ENCODE measurements at places on chromosomes 1 and 21.

- DNase-seq = peak; percentile 79
- peaks cover 63% of the 10 kb centered on the region for H3K4me1 ChIP-seq
- peak overlapping the region; percentile 39 for H3K4me3 ChIP-seq
- H3K36me3 ChIP-seq = no peaks in the 10 kb centered on the region
- H3K27me3 ChIP-seq = peaks cover 17% of the 10 kb centered on the region
Observed at GRCh38 chr1:27574871-27575831, 28.8 kb downstream of the AHDC1 start.

- no peaks in the 10 kb centered on the region for H3K36me3 ChIP-seq
- H3K4me1 ChIP-seq = no peaks in the 10 kb centered on the region
- H3K27ac ChIP-seq = no peak overlapping the region
Observed at GRCh38 chr1:79362470-79362869, 355.9 kb upstream of the ADGRL4 start.

GRCh38 chr1:77533660-77534305 lies 148.7 kb downstream of the ZZZ3 start:
- no peak overlapping the region for H3K4me3 ChIP-seq
- no peaks in the 10 kb centered on the region for H3K36me3 ChIP-seq
- peak overlapping the region; percentile 48 for H3K27ac ChIP-seq
- no peaks in the 10 kb centered on the region for H3K27me3 ChIP-seq

DNA sequence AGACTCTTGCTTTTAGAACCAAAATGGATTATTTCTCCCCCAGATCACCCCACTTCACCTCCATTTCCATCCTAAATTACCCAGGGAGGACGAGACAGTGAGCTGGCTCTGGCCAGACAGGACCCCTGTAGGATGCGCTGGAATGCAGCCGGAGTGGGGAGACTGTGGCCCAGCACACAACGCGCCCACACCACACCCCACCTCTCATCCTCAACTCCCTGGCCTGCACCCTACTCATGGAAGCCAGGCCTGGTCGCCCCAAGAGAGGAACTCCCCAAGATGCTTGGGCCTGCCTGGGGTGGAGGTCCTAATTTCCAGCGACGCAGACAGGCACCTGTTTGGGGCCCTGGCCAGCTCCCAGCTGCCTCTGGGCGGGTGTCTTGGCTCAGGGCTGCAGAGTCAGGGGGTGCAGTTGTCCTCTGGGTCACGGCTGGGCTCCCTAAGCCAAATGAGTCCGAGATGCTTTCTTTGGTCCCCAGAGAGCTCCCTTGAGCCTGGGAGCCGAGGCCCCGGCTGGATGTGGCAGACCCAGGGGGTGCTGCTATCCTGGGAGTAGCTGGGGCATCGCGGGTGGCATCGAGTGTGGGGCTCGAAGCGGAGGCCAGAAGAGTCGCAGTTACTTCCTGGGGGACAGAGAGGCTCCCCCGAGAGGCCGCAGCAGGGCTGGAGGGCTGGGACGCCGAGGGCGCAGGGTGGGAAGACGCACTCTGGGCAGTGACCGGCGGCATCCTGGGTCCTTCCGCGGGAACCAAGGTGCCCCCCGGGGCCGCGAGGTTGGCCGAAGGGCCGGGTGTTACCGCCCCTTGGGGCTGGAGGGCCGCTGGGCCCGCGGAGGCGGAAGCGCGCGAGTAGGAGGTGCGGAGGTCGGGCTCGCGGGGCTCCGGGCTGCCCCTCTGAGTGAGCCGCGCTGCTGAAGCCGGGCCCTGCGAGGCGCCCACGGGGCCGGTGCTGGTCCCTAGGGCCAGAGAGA lies 10.4 kb downstream of the CLEC20A start:
- H3K27ac ChIP-seq = no peak overlapping the region
- peaks cover 23% of the 10 kb centered on the region for H3K4me1 ChIP-seq
- peak; percentile 86 for DNase-seq
- H3K36me3 ChIP-seq = no peaks in the 10 kb centered on the region
- peak overlapping the region; percentile 19 for H3K4me3 ChIP-seq

- no peak for DNase-seq
- no peak overlapping the region for H3K27ac ChIP-seq
- H3K36me3 ChIP-seq = no peaks in the 10 kb centered on the region
- peaks cover 14% of the 10 kb centered on the region for H3K4me1 ChIP-seq
- H3K27me3 ChIP-seq = no peaks in the 10 kb centered on the region
- H3K4me3 ChIP-seq = no peak overlapping the region
Observed at GRCh38 chr1:193113258-193113991, 8.2 kb upstream of the GLRX2 start.

- no peaks in the 10 kb centered on the region for H3K27me3 ChIP-seq
- H3K4me3 ChIP-seq = no peak overlapping the region
- no peaks in the 10 kb centered on the region for H3K36me3 ChIP-seq
- no peak overlapping the region for H3K27ac ChIP-seq
Observed at GRCh38 chr1:229716704-229717103, 90.7 kb downstream of the URB2 start.

- no peak overlapping the region for H3K27ac ChIP-seq
- no peak for DNase-seq
- no peaks in the 10 kb centered on the region for H3K36me3 ChIP-seq
- H3K27me3 ChIP-seq = no peaks in the 10 kb centered on the region
- H3K4me3 ChIP-seq = no peak overlapping the region
Observed at GRCh38 chr21:35273333-35273732, 224.2 kb upstream of the RUNX1 start.

GRCh38 chr1:181936269-181936668 lies 125.2 kb downstream of the ZNF648 start:
- no peak overlapping the region for H3K27ac ChIP-seq
- H3K36me3 ChIP-seq = no peaks in the 10 kb centered on the region
- H3K27me3 ChIP-seq = no peaks in the 10 kb centered on the region
- H3K4me1 ChIP-seq = no peaks in the 10 kb centered on the region

DNA sequence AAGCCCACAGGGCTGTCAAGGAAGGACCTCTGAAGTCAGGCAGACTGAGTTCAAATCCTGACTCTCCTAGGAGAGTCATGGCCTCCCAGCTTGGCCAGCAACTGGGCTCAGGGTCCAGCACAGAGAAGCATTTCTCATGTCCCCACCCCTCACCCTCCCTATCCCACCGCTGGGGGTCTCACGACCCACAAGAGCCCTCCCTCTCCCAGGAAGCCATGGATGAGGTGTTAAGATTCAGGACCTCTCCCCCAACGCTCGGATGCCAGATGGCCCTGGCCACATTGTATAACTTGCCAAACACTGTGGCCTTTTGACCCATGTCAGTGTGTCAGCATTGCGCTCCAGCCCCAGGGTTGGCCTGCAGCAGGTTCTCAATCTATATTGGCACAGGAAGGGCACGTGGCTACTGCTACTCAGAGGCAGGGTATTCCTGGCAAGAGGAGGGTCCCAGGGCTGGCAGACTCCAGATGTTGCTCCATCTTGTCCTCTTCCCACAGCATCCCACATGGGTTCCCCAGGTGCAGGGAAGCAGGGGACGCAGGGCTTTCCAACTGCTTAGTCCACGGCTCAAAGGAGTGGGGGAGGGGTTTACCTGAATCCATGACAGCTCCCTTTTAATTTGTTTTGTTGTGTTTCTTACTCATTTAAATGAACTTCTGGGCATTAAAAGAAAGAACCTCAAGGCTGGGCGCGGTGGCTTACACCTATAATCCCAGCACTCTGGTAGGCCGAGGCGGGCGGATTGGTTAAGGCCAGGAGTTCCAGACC lies 10.5 kb downstream of the SLC2A1 start:
- peaks cover 33% of the 10 kb centered on the region for H3K4me1 ChIP-seq
- H3K27me3 ChIP-seq = no peaks in the 10 kb centered on the region
- H3K4me3 ChIP-seq = no peak overlapping the region
- DNase-seq = peak; percentile 49
- no peak overlapping the region for H3K27ac ChIP-seq

DNA sequence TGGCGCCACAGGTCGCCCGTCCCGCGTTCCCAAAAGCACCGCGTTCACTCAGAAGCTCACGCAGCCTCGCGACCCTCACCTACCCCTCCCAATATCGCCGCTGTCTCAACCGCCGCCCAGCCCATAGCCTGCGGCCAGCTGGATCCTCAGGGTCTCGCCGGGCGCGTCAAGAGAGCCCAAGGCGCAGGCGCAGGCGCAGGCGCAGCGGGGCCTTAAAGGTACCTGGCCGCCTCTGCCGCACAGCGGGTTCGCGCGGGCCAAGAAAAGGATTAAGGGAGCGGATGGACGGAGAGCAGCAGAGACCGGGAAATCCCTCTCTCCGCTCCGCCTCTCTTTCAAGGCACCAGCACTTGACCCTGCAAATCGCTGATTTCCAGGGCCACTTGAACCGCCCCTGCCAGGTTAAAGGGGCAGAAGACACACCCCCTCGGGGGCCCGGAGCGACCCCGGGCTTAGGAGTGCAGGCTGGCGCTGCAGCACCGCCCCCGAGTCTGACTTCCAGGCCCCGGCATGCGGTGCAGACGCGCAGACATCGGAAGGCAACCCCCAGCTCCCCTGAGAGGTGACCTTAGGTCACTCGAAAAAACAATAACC lies at the start of gene NBPF20:
TSS of gene NBPF20 (minus strand) at position 168 of the 594 bp plus-strand sequence. CDS start 20,331 bp downstream, outside the sequence.
- H3K4me3 ChIP-seq = peak within 1 kb of the TSS; percentile 56
- no peak within 1 kb of the TSS for H3K27ac ChIP-seq
- H3K36me3 ChIP-seq = no peaks in the 10 kb centered on the region
- DNase-seq = peak; percentile 59
- peaks cover 11% of the 10 kb centered on the region for H3K4me1 ChIP-seq

DNA sequence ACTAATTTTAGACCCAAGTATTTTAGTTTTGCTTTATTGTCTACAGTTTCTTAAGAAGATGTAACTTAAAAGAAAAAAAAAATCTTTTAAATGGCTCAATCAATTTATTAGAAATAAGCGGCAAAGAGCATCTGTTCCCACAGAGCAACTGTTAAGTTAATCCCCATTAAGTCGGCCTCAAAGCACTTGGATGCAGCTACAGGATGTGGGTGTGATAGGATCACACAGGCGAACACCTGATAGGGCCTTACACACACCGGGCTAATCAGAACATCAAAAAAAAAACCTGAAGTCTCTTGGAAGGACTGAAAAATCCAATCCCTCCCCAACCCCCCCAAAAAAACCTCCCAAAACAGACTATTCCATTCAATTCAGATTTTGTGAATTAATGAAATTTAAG lies 23.0 kb downstream of the APP start:
- H3K27me3 ChIP-seq = no peaks in the 10 kb centered on the region
- no peak for DNase-seq
- no peaks in the 10 kb centered on the region for H3K36me3 ChIP-seq
- H3K4me1 ChIP-seq = peaks cover 15% of the 10 kb centered on the region

- H3K36me3 ChIP-seq = no peaks in the 10 kb centered on the region
- no peak overlapping the region for H3K27ac ChIP-seq
- peak; percentile 30 for DNase-seq
Observed at GRCh38 chr1:67639361-67639760, 45.6 kb upstream of the GADD45A start.

- H3K4me3 ChIP-seq = no peak overlapping the region
- no peaks in the 10 kb centered on the region for H3K27me3 ChIP-seq
- H3K4me1 ChIP-seq = no peaks in the 10 kb centered on the region
- H3K27ac ChIP-seq = no peak overlapping the region
Observed at GRCh38 chr21:40379881-40380810, 466.8 kb downstream of the DSCAM start.

GRCh38 chr1:86015375-86015774 lies 141.2 kb downstream of the COL24A1 start:
- H3K27me3 ChIP-seq = no peaks in the 10 kb centered on the region
- no peak for DNase-seq
- no peak overlapping the region for H3K4me3 ChIP-seq
- H3K4me1 ChIP-seq = no peaks in the 10 kb centered on the region

DNA sequence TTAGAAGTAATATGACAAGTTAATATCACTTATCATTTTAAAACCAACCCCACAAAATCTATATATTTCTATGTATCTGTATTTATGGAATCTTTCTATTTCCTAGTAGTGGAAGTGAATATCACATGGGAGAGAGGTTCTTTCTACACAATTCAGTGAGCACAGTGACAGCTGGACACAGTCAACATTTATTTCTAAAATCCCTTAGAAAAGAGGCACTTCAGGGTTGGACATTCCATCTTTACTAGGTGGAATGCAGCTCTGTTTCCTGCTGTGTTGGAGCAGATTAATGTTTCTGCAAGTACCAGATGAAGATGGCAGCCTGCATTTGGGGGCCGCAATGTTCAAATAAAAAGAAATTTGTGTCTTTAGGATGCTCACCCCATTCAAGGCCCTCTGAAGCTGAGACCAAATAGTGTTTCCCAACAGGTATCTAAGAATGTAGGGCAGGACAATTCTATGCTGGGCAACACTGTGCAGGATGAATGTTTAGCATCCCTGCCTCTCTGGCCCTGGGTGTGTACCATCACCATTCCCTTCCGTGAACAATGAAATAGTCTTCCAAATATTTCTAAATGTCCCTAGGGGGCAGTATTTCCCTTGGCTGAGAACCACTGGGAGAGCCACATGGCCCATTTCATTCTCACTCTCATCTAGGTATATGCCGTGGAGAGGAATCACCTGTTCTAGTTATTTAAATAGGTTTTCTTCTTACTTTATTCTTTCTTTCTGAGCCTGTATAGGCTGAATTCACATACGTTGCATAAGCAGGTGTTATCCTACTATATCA lies 394.8 kb downstream of the PRDM2 start:
- DNase-seq = no peak
- no peak overlapping the region for H3K4me3 ChIP-seq
- H3K4me1 ChIP-seq = no peaks in the 10 kb centered on the region
- no peaks in the 10 kb centered on the region for H3K27me3 ChIP-seq
- H3K36me3 ChIP-seq = no peaks in the 10 kb centered on the region
- H3K27ac ChIP-seq = no peak overlapping the region

All from left lung (tissue), 14 donors.